Esophagus muscularis mucosa (tissue), 4 donors: ENCODE measurements at places on chromosomes 3 and 15. TPM values are rescaled to one million over a fixed set of nuclear protein-coding genes. Genes with fewer than 3 reads are reported as not detected.

SLC6A11 gene
- not detected for total RNA-seq

GRCh38 chr3:117131259-117131658 lies 421.7 kb downstream of the TUSC7 start:
- no peaks in the 10 kb centered on the region for H3K27me3 ChIP-seq
- no peaks in the 10 kb centered on the region for H3K36me3 ChIP-seq
- no peak overlapping the region for H3K27ac ChIP-seq
- DNase-seq: no peak
- no peaks in the 10 kb centered on the region for H3K4me1 ChIP-seq

- no peaks in the 10 kb centered on the region for H3K27me3 ChIP-seq
- H3K4me3 ChIP-seq: no peak overlapping the region
- DNase-seq: no peak
- H3K4me1 ChIP-seq: no peaks in the 10 kb centered on the region
These were observed 10.0 kb upstream of the CRTC3 start for GRCh38 chr15:90519688-90520087.

GRCh38 chr15:48555241-48555881 lies 90.1 kb downstream of the FBN1 start:
- H3K27me3 ChIP-seq: no peaks in the 10 kb centered on the region
- no peaks in the 10 kb centered on the region for H3K36me3 ChIP-seq
- peaks cover 83% of the 10 kb centered on the region for H3K4me1 ChIP-seq
- DNase-seq: no peak
- H3K4me3 ChIP-seq: no peak overlapping the region
- peak overlapping the region; percentile 80 for H3K27ac ChIP-seq

- no peak for DNase-seq
- H3K27ac ChIP-seq: no peak overlapping the region
- H3K4me1 ChIP-seq: no peaks in the 10 kb centered on the region
- no peaks in the 10 kb centered on the region for H3K27me3 ChIP-seq
- no peak overlapping the region for H3K4me3 ChIP-seq
These were observed 82.6 kb upstream of the CSPG5 start for GRCh38 chr3:47661121-47661752.

GRCh38 chr15:92831336-92831654 lies 68.8 kb upstream of the CHD2 start:
- H3K27ac ChIP-seq: peak overlapping the region; percentile 93
- H3K4me1 ChIP-seq: peaks cover 55% of the 10 kb centered on the region
- no peak for DNase-seq
- H3K4me3 ChIP-seq: peak overlapping the region; percentile 51
- no peaks in the 10 kb centered on the region for H3K36me3 ChIP-seq
